Tibial nerve (tissue), 4 donors: ENCODE measurements at places on chromosomes 5 and 9.

DNA sequence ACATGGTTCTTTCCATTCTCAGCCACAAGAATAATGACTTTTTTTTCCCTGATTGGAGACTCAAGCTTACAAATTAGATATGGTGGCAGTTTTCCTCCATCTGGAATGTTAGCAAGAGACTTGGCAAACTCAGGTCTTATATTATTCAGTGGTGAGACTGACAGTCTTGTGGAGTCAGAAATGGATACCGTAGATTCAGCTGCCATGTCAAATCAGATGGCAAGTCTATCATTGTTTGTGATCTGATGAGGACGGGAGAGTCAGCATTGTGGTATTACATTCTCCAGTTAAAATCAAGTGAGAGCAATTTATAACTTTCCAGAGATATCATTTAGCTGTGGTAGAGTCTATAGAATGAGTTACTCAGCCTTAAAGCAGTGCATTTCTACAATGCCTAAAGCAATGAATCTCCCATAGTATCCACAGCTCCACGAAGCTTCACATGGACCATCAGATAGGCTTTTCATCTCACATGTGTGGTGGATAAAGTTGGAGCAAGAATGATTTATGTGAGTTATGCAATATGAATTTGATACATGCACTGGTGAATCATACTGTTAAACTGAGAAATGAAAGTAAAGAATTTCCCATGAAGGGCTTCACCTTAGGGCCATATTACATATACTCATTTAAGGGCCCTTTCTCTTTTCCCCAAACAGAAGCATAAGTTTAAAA, 430.6 kb downstream of the ZNF608 start:
- H3K27ac ChIP-seq, result no peak overlapping the region
- no peaks in the 10 kb centered on the region for H3K27me3 ChIP-seq
- no peak for DNase-seq

DNA sequence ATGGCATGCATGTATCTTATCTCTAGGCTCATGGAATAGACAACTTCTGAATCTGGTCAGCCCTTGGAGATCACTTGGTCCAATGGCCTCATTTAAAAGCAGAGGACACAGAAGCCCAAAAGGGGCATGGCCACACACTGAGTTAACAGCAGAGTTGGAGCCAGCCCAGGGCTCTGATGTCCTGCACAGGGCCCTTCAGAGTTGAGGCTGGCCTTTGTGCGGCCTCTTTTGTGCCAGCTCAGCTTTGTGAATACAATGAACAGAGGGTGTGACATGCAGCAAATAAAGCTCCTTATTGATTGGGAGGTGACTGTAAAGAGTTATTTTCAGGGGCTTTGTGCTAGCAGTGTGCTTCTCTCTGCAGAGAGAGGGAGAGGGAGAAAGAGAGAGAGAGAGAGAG, 150.1 kb upstream of the STK32A start:
- no peaks in the 10 kb centered on the region for H3K4me1 ChIP-seq
- H3K27ac ChIP-seq, result peak overlapping the region; percentile 92
- no peak for DNase-seq
- H3K36me3 ChIP-seq, result no peaks in the 10 kb centered on the region
- no peaks in the 10 kb centered on the region for H3K27me3 ChIP-seq
- H3K4me3 ChIP-seq, result no peak overlapping the region

- DNase-seq, result no peak
- H3K4me1 ChIP-seq, result no peaks in the 10 kb centered on the region
- H3K27ac ChIP-seq, result no peak overlapping the region
Measured at GRCh38 chr9:32722704-32723103, 60.6 kb upstream of the TMEM215 start.

DNA sequence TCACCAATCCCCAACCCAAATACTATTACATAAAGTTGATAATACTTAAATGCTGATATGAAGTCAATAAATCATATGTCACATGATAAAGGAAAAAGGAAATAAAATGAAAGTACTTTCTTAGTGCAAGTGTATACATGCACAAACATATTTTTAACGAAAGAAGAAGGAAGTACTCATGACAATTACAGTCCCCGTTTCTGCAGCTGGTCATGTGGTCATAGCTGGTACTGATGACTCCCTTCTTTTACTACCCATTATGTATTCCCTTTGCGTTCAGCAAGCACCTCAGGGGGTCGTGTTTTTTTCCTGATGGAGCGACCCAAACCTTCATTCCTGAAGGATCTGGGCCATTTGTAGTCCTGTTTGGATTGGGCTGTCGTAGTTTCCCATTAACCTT, 27.3 kb downstream of the CENPP start:
- no peaks in the 10 kb centered on the region for H3K27me3 ChIP-seq
- no peak overlapping the region for H3K27ac ChIP-seq
- no peak for DNase-seq

- no peak overlapping the region for H3K4me3 ChIP-seq
- no peaks in the 10 kb centered on the region for H3K27me3 ChIP-seq
- no peaks in the 10 kb centered on the region for H3K4me1 ChIP-seq
- DNase-seq, result no peak
Measured at GRCh38 chr9:90772386-90772785, 29.2 kb upstream of the SYK start.

- H3K4me1 ChIP-seq, result peaks cover 10% of the 10 kb centered on the region
- H3K27ac ChIP-seq, result peak overlapping the region; percentile 71
- DNase-seq, result no peak
Measured at GRCh38 chr9:113875459-113876150, 504 bp upstream of the ZNF618 start.

DNA sequence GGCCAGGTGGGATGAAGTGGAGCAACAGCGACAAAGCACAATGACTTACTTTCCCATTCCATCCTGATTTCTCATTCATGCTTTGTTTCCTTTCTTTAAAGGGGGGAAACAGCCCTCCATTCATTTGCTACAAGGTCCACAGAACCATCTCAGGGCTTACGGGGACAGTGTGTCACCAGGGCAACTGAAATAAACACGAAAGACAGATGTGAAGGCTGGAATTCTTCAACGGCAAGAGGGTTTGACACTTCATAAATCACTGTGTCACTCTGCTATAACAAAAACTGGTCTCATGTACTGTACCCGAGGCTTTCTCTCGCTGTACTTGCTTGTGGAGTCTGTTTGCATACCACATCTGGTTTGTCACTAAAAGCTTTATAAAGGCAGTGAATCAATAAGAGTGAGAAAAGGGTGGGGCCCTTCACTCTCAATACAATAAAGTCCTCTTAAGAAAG, 150.8 kb downstream of the EFNA5 start:
- no peaks in the 10 kb centered on the region for H3K36me3 ChIP-seq
- no peak overlapping the region for H3K27ac ChIP-seq
- H3K4me3 ChIP-seq, result no peak overlapping the region
- no peaks in the 10 kb centered on the region for H3K4me1 ChIP-seq

DNA sequence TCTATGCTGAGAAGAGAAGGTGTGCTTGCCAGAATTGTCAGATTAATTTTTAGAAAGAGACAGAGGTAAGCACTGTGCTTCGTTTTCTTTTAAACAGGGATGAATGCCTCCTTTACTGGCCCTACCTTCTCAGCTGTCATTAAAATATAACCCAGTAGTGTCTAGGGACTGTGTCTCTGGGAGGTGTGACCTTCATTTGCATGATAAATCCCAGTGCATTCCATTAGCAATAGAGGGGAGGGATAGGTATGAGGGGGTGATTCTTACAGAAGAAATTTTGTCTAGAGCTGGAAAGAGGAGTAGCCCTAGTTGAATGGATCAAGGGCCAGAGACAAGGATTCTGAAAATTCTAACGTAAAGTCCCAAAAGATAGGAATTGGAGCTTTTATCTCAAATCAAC, 351.5 kb downstream of the BNC2 start:
- peaks cover 64% of the 10 kb centered on the region for H3K4me1 ChIP-seq
- no peaks in the 10 kb centered on the region for H3K27me3 ChIP-seq
- H3K4me3 ChIP-seq, result no peak overlapping the region
- DNase-seq, result no peak

GRCh38 chr5:54738118-54738972, 220.8 kb downstream of the SNX18 start:
- DNase-seq, result peak; percentile 51
- H3K36me3 ChIP-seq, result no peaks in the 10 kb centered on the region
- H3K27me3 ChIP-seq, result no peaks in the 10 kb centered on the region
- H3K4me3 ChIP-seq, result no peak overlapping the region

DNA sequence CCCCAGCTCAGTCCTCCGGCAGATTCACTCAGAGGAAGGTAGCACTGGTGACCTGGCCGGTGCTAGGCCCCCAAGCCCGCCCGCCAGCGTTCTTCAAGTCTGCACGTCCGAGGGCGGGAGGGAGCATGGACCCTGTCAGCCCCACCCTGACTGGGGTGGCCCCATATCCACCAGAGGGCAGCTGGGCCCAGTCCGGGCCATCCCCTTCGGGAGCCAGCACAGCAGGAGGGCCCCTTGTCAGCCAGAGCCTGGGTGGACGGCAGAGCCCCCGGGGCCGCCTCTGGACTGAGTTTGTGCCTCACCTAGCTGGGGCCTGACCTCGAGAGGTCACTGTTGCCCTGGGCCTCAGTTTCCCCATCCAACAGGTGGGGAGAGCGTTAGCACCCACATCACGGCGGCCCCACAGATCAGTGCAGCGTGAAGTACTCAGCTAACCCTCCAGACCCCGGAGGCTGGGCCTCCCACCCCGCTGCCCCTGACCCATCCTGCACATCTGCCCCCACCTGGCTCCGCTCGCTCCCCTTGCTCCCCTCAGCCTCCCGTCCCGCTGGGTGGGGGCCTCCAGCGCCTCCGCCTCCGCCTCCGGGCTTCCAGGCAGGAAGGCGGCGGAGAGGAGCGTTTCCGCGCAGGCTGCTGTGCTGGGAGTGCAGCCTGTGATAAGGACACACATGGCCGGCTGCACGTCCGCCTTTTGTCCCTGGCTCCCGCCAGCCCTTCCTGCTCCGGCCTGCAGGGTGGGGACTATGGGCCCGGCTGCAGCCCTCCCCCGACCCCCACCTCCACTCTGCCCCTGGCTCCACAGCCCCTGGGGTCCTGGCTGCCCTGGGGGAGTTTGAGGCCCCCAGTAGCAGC, 16.6 kb upstream of the EGFL7 start:
- H3K27me3 ChIP-seq, result peaks cover 25% of the 10 kb centered on the region
- DNase-seq, result no peak

- H3K4me3 ChIP-seq, result no peak overlapping the region
- peaks cover 15% of the 10 kb centered on the region for H3K36me3 ChIP-seq
- no peak overlapping the region for H3K27ac ChIP-seq
- H3K4me1 ChIP-seq, result no peaks in the 10 kb centered on the region
Measured at GRCh38 chr9:123450996-123451395, 95.0 kb downstream of the CRB2 start.

- H3K27me3 ChIP-seq, result no peaks in the 10 kb centered on the region
- no peak overlapping the region for H3K4me3 ChIP-seq
- H3K4me1 ChIP-seq, result no peaks in the 10 kb centered on the region
Measured at GRCh38 chr5:112686675-112687074, 51.0 kb upstream of the APC start.

GRCh38 chr9:33719581-33720374, 75.6 kb upstream of the PRSS3 start:
- H3K27me3 ChIP-seq, result no peaks in the 10 kb centered on the region
- no peak overlapping the region for H3K4me3 ChIP-seq
- no peak for DNase-seq
- no peaks in the 10 kb centered on the region for H3K4me1 ChIP-seq
- H3K36me3 ChIP-seq, result no peaks in the 10 kb centered on the region
- no peak overlapping the region for H3K27ac ChIP-seq

- DNase-seq, result no peak
- peaks cover 12% of the 10 kb centered on the region for H3K4me1 ChIP-seq
- H3K27ac ChIP-seq, result no peak overlapping the region
- no peaks in the 10 kb centered on the region for H3K36me3 ChIP-seq
Measured at GRCh38 chr5:42855811-42856210, 44.1 kb upstream of the SELENOP start.

- no peak overlapping the region for H3K4me3 ChIP-seq
- H3K27me3 ChIP-seq, result no peaks in the 10 kb centered on the region
- H3K27ac ChIP-seq, result no peak overlapping the region
- H3K36me3 ChIP-seq, result no peaks in the 10 kb centered on the region
- DNase-seq, result no peak
- no peaks in the 10 kb centered on the region for H3K4me1 ChIP-seq
Measured at GRCh38 chr9:99199938-99200539, 21.7 kb downstream of the ALG2 start.

DNA sequence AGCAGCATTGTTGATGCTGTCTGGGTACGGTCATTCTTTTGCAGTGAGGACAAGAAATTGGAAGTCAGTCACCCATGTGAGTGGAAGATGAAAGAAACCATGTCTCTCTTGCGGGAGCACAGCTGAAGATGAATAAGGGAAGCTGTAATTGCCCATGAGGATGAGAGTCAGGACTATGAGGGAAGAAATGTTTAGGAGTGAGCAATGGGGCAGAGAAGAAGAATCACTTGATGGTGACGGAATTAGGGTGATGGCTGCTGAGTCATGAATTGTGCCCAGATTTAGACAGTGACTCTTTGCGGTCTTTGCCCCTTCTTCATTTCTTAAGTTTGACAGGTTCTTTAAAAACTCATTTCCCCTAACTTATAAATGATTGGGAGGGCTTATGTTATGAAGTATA, 183.3 kb downstream of the MAST4 start:
- no peaks in the 10 kb centered on the region for H3K36me3 ChIP-seq
- no peaks in the 10 kb centered on the region for H3K27me3 ChIP-seq
- no peak overlapping the region for H3K27ac ChIP-seq
- H3K4me3 ChIP-seq, result no peak overlapping the region
- no peaks in the 10 kb centered on the region for H3K4me1 ChIP-seq
- DNase-seq, result no peak

- H3K4me1 ChIP-seq, result no peaks in the 10 kb centered on the region
- no peaks in the 10 kb centered on the region for H3K36me3 ChIP-seq
- H3K27ac ChIP-seq, result no peak overlapping the region
- no peaks in the 10 kb centered on the region for H3K27me3 ChIP-seq
- no peak overlapping the region for H3K4me3 ChIP-seq
- DNase-seq, result no peak
Measured at GRCh38 chr9:37262410-37262809, 142.0 kb downstream of the ZCCHC7 start.

DNA sequence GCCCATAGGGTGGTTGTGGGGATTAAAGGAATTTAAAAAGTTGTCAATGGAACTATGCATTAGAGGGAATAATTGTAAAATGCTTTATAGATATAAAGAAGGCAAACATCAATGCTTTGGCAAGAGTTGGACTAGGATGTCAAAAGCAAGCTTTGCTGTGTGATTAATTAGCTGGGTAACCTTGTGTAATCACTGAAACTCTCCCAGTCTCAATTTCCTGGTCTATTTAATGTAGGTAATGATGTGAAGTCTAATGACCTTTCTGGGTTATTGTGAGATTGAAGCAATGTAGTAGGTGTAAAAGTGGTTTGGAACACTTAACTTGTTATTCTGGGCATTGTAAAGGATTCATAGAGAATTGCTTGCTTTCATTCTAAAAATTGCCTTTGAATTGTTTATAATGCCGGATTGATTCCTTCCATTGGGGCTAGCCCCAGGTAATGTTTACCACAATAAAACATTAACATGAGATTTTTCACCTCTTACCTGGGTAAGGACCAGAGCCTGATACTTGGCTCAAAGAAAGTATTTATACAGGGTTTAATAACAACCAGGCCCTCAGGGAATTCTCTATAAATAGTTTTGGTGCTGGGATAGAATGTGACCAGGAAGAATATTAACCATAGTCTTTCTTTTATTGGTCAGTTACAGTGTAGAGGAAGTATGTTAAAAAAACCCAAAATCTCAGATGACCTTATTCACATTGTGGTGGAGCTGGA, 30.0 kb upstream of the CLINT1 start:
- no peaks in the 10 kb centered on the region for H3K36me3 ChIP-seq
- H3K4me1 ChIP-seq, result no peaks in the 10 kb centered on the region
- no peak overlapping the region for H3K27ac ChIP-seq
- H3K4me3 ChIP-seq, result no peak overlapping the region
- no peaks in the 10 kb centered on the region for H3K27me3 ChIP-seq

GRCh38 chr5:176490301-176490700, 42.1 kb downstream of the FAF2 start:
- no peak overlapping the region for H3K27ac ChIP-seq
- no peaks in the 10 kb centered on the region for H3K4me1 ChIP-seq
- DNase-seq, result no peak
- H3K36me3 ChIP-seq, result peaks cover 34% of the 10 kb centered on the region
- no peaks in the 10 kb centered on the region for H3K27me3 ChIP-seq
